GM04503 (cell line): ENCODE measurements at places on chromosomes 1 and 21.
A peak's percentile ranks its signal among the peaks of the same experiment; 100 is the strongest.

DNA sequence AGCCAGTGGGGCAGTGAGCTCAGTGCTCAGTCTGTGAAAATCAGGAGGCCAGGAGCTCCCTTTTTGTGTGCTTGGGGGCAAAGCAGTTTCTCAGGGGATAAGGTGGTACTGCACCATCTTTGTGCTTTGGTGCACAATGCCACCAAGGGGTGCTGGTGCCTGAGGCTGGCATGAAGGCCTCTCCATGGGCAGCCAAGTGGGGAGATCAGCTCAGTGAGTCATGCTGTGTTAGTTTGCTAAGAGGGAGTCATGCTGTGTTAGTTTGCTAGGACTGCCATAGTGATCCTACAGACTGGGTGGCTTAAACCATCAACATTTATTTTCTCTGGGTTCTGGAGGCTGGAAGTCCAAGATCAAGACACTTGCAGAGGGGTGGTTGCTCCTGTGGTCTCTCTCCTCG is 428.1 kb downstream of the PRDM2 start:
- DNase-seq = no peak

DNA sequence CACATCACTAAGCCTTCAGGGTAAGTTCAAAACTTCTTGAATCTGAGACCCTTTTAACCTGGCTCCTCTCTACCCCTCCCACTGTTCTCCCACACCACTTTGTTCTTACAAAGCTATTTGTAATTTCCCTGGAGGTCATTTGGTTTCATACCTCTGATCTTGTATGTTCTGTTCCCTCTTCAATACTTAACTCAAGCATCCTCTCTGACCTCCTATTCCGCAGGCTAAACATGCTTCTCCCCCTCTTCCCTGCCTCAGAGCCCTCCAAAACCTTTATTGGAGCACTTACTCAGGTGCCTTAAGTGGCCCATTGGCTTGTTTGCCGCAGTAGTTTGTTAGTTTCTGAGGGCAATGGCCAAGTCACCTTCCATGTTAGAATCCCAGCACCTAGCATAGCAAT is 54.8 kb downstream of the SSX2IP start:
- no peak for DNase-seq

DNA sequence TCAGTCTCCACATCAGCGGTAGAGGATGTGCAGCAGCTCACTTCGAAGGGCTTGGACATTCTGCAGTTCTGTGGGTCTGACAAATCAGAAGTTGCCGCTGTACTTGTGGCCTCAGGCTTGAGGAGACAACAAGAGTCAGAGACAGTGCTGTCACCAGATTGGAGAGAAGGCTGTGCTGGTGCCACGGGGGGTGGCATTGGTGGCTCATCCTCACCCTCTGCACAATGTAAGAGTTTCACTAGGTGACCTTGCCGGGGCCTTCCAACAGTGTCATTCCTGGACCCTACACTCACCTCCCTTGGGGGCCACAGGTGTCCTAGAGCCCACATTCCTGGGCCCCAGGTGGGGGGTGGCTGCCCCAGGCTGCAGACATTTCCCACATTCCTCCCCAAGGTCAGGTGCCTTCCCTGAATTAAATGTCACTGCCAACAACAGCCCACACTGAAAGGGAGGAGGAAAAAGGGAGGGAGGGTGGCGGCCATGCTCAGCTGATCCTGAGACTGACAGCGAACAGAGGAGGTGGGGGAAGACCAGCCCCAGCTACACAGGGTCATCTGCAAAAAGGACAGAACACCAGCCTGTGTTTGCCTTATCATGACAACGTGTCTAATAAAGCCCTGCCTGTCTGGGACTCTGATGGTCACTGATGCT is 46.4 kb downstream of the TMCC2 start:
- DNase-seq = no peak

DNA sequence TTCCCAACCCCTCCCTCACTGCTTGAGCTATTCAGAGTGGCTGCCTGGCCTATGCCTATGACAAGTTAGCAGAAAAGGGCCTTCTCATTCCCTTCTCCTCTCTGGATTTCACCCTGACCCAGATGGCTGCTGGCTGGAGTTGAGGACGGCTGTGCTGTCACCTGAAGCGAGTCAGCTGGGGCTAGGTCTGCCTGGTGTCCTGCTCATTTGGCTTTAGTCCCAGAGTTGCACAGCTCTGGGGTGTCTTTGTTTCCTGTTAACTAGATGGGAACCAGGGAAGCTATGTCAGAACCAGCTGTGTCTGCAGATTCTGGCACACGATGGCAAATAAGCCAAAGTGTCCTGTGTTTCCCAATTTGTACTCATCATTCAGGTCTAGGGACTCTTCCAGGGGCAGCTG is 52.9 kb downstream of the CNIH3 start:
- DNase-seq = no peak

DNA sequence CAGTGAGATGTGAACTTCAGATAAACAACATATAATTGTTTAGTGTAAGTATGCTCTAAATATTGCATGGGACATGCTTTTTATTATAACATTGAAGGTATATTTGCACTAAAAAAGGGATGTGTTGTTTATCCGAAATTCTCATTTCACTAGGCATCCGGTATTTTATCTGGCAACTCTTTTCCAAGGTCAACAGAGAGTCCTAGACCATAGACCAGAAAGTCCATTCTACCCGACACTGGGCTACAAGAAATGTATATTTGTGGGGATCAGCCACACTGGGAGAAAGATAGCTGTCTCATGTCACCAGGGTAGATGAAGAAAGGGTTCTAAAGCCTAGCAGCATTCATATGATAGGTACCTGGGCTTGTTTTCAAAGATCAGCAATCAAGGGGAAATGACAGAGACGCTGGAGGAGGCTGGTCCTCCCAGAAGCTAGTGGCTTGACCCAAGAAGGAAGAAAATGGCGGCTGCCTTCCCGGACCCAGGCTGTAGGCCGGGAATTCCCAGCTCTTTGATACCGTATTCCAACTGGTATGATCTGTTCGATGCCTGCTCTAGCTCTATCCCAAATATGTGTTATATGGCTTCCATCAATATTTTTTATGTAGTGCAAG is 161.1 kb upstream of the IRF2BP2 start:
- no peak for DNase-seq

DNA sequence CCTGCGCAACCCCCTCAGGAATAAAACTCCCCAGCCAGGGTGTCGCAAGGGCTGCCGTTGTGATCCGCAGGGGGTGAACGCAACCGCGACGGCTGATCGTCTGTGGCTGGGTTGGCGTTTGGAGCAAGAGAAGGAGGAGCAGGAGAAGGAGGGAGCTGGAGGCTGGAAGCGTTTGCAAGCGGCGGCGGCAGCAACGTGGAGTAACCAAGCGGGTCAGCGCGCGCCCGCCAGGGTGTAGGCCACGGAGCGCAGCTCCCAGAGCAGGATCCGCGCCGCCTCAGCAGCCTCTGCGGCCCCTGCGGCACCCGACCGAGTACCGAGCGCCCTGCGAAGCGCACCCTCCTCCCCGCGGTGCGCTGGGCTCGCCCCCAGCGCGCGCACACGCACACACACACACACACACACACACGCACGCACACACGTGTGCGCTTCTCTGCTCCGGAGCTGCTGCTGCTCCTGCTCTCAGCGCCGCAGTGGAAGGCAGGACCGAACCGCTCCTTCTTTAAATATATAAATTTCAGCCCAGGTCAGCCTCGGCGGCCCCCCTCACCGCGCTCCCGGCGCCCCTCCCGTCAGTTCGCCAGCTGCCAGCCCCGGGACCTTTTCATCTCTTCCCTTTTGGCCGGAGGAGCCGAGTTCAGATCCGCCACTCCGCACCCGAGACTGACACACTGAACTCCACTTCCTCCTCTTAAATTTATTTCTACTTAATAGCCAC is 696 bp downstream of the TGFB2 start:
- DNase-seq = no peak

DNA sequence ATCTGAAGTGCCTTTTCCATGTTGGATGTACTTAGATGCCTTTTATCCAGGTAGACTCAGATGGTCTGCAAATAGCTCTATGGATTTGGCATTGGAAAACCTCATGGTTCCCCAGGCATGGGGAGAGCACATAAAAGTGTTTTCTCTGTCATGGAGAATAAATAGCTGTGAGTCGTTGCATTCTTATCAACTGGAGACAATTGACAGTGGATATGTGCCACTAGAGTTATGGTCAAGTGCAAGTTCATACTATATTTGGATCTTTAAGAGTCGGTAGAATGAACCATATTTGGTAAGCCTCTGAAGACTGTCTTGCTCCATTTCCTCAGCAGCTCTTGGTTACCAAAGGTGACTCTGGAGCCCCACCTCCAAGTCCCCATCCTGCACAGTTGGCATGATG is 83.7 kb downstream of the ROR1 start:
- DNase-seq = no peak

DNA sequence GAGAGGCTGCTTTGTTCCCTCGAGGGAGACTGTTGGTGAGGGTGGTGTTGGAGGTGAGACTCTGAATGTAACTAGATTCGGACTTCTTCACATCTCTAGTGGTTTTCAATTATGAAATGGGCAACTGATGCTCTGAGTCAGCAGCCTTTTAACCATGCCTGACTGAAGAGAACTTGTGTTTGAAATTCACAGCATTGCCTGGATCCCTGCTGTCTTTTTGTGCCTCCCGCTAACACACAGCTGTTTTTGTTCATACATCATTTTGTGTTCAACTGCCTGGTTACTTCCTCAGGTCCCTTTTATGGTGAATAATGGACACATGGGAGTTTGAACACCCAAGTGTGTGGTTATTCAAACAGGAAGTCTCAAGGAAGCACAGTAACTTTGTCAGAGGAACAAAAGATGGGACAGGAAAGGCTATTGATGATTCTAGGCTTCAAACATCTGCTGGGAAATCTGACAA is 16.8 kb downstream of the LAMC1 start:
- peak; percentile 78 for DNase-seq

GRCh38 chr1:8956461-8957349 is 11.0 kb downstream of the CA6 start:
- DNase-seq = no peak
